ENCODE measurements at places on chromosomes 3 and 15. TPM values are rescaled to one million over a fixed set of nuclear protein-coding genes. Genes with fewer than 3 reads are reported as not detected.
A peak's percentile ranks its signal among the peaks of the same experiment; 100 is the strongest.

DNA sequence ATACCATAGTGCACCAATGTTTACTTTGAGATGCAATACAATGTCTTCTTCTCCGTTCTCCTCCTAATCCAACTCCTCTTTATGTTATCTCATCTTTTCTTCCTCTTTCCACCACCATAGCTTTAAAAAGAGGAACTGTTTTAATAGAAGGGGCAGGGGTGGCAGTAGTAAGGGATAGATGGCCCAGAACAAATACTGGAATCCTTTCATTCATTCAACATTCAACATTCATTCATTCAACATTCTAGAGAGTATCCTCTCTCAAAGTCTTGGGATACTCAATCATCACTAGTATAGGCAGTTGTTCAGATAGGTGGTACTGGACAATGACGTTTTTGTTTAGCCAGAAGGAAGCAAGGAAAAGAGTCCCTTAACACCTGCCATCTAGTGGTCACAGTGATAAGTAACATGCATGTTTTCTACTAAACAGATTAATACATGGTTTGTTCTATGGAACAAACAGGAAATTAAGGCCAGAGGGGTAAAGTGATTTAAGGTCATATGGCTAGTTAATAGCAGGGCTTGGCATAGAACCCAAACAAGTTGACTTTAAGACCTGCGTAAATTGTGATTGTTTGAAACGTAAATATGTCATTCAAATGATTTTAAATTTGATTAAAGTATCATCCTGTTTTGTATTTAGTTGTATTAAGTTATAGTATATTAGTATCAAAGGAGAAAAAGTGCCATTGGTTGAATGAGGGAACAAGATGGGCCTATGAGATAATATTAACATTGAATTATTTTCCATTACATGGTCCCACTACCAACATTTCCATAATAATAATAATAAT lies 26.9 kb upstream of the EHHADH start:
- no peak for DNase-seq

Gene SLC22A13
- polyA plus RNA-seq, result 1.5 TPM

Gene PLA1A
- polyA plus RNA-seq, result 7.5 TPM

DNA sequence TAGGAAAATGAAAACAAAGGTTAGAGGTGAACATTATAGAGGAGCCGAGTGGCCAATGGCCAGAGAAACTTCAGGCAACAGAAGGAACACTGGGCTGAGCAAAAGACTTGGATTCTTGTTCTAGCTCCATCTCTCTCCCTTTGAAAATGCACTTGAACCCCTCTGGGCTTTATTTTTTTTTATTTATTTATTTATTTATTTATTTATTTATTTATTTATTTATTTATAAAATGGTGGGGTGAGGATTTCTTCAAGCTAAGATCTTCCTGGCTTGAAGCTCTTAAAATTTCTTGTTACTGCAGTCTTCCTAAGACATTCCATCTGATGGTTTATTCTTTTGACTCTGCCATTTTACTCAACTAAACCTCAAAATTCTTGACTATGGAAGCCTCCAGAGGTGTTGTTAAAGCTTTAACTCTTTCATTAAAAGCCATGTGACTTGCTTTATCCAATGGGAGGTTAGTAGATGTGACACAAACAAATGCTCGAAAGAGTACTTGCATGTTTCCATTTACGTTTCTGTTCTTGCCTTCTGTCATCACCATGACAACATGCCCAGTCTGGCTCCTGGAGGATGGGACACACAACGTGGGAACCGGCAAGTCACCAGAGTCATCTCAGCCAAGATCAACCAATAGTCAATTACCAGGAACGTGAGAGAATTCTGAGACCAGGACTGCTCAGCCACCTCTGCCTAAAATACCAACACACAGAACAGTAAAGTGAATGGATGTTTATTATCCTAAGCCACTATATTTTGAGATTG lies 325.2 kb upstream of the CTNNB1 start:
- no peak for DNase-seq

- DNase-seq, result no peak
Measured at GRCh38 chr3:65856907-65857306, 181.8 kb downstream of the MAGI1 start.

GRCh38 chr3:9072667-9073009 lies 109.4 kb upstream of the RAD18 start:
- no peak for DNase-seq

Gene XCR1
- 0.31 TPM for polyA plus RNA-seq

DNA sequence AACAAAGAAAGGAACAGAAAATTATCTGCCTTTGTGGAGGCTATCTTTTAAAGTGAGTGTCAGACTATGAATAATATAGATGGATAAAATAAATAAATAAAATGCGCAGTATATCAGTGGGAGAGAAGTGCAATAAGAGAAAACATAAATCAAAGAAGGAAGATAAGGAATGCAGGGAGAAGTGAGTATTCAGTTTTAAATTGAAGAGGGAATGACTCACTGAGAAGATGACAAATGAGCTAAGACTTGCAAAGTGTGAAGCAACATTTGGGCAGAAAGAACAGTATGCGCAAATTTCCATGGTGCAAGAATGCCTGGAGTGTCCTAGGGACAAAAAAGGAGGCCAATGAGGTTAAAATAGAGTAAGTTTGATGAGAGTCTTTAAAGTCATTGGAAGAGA lies 1300.1 kb upstream of the ALCAM start:
- no peak for DNase-seq

Gene C3orf70
- polyA plus RNA-seq, result 7.4 TPM

DNA sequence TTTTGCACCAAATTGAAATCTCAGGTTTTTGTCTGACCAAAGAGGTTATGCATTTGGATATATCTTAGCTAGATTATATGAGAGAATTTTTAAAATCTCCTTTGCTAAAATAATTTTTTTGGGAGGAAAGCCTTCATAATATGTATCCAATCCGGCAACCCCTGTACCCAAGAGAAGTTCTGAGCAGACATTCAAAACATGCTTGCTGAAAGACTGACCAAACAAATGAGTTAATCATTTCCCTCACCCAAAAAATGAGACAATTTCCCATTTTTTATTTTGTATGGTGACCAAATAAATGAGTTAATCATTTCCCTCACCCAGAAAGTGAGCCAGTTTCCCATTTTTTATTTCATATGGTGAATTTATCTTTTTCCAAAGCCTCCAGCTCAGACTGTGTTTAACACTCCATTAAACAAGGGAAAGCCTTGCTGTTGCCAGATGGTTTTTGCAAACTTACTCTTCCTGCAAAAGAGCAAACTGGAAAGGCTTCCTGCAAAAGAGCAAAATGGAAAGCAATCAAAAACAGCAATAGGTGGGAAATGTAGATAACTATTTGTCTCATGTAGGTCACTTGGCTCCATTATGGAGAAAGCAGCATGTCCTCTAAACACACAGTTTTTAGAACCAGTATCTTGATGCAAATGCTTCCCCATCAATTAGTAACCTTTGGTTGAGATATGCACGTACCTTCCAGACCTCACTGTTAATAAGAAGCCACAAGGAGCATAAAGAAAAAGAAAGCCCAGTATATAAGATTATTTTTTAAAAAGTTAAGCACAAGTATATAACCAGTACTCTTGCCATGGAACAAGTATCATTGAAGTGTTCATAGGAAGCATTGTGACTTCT lies 78.4 kb upstream of the OSTN start:
- DNase-seq, result no peak

DNA sequence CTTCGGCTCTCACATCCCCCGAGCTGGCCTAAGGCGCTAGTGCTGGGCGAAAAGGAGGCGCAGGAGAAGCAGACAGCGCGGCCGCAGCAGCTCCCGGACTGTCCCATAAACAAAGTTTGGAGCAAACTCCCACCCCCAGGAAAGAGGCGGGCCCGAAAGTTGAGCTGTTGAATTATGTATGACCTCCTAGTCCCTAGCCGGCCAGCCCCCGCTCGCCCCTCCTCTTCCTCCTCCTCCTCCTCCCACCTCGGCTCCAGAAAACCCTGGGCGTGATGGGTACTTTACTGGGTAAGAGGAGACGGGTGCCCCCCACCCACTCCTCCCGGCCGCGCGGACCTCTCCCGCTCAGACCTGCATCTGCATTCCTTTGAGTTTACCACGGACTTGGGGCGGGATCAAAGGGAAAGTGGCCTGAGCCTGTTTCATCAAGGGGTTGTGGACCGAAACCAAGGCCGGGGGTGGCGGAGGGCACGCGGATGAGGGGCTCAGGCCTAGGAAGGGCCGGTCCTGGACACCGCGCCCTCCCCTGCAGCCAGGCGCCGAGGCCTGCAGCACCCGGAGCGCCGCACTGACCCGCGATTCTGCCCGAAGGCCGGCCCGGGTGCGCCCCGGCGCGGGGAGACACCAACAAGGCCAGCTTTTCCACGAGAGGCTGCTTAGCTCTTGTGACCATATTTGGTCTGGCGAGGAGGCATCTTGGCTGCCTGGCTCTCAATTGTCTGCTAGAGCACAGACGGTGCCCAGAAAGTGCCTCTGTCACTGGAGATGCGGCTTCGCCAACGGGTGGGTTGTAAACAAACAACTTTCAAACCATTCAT lies at the start of gene WWTR1:
Gene WWTR1 (minus strand): TSS at position 100 of the 818 bp plus-strand sequence. CDS start 719 bp downstream, outside the sequence.
- peak; percentile 74 for DNase-seq

GRCh38 chr15:83324799-83325198 lies 40.3 kb upstream of the BNC1 start:
- no peak for DNase-seq

DNA sequence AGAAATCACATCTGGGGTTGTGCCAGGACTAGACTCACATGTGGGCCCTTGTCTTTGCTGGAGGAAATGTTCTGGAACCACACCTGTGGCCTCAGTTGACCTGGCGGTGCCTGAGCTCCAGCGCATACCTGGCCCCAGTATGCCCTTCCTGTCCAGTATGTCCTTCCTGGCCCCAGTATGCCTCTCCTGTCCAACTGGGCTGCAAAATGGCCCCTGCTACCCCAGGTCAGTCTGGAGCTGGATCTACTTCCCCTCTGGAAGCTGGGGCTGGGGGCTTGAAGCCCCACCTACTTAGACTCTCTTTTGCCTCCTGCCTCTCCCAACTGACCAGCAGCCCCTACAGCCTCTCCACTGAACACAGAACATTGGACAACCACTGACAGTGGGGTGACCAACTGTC lies 15.3 kb downstream of the RASGRF1 start:
- DNase-seq, result no peak

GRCh38 chr15:56832125-56832524 lies 86.3 kb upstream of the TCF12 start:
- DNase-seq, result no peak

Gene HCLS1
- polyA plus RNA-seq, result 6.5 TPM

GRCh38 chr3:11591391-11592282 lies 52.1 kb downstream of the VGLL4 start:
- DNase-seq, result no peak
